ENCODE measurements at places on chromosomes 4 and X.

GRCh38 chr4:79403356-79403755 lies 4.7 kb downstream of the GK2 start:
- no peak for DNase-seq

DNA sequence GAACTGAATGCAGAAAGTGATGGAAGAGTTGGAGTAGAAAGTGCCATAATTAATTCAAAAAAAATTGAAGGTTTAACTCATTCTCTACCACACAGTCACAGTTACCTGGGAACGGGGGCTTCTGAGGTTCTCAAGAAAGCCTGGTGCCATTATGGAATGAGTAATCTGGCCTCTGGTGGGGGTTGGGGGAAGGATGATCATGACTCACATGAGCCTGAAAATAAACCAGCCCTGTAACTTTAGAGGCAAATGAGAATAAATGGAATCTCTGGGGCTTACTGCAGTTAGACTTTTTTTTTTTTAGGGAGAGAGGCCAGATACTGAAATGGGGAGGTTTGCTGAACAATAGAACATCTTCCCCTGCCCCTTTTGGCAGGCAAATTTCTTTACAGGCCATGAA lies 55.3 kb downstream of the SOD3 start:
- peak; percentile 9 for DNase-seq

GRCh38 chr4:159104694-159105414 lies 2.0 kb downstream of the RAPGEF2 start:
- DNase-seq: no peak

DNA sequence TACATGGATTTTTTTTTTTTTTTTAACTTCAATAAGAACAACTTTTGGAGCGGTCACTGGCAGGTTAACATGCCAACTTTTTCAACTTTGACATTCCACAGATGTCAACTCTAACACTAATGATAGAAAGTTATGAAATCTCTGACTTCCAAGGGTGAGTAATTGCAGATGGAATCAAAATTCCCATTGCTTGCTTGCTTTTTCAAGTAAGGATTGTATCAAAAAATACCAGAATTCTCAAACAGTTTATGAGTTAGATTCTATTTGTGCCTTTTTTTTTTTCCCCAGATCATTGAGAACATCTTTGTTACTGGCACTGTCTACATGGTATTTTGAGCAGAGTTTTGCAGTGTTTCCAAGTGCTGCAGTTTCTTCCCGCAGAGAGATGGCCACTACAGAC lies 50.3 kb upstream of the OTUD4 start:
- no peak for DNase-seq

DNA sequence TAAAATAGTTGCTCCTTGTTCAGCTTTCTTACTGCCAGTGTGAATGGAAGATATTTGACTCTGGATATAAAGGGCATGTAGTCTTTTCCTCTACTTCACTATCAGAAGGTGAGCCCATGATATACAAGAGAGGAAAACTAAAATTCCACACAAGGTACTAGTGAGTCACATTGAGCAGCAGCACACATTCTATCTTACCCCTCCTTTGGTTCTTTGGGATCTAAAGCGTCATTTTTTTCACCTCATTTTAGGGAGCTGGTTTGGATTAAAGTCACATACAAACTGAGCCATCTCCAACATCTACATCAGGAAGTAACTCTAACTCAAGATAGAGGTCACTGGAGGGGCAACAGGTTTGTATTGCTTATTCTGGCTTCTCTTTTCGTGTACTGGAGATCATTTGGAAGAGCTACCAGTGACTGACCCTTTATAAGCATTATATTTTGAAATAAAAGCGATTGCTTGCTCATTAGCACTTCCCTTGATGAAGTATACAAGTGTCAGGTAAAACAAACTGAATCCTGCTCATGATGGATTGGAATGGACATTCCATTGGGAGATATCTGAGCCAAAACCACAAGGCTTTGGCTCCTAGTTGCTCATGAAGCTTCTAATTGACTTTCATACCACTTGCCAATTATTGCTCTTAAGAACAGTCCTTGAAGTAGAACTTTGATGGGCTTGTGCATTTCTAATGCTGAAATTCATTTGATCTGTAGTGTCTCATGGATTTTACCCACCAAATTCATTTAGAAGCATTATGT lies 124.1 kb downstream of the SPCS3 start:
- DNase-seq: no peak

- no peak for DNase-seq
Measured at GRCh38 chrX:115573185-115573584, 12.2 kb downstream of the PLS3 start.

DNA sequence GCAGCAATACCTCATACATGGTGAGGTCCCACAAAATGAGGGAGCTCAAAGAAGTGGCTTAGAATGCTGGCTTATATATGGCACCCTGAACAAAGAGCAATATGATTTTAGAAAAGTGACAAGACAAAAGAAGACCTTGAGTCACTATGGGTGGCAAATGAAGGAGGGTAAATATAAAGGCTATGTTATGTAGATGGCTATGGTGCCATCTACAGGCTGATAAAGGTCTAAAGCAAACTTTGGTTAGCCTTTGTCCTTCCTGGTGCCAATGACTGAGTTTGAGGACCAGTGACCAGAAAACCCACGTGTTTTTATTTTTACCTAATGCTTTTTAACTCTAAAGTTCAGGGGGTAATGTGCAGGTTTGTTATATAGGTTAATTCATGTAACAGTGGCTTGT lies 151.8 kb downstream of the CCNG2 start:
- DNase-seq: no peak

GRCh38 chr4:107094976-107095375 lies 58.9 kb upstream of the DKK2 start:
- no peak for DNase-seq

DNA sequence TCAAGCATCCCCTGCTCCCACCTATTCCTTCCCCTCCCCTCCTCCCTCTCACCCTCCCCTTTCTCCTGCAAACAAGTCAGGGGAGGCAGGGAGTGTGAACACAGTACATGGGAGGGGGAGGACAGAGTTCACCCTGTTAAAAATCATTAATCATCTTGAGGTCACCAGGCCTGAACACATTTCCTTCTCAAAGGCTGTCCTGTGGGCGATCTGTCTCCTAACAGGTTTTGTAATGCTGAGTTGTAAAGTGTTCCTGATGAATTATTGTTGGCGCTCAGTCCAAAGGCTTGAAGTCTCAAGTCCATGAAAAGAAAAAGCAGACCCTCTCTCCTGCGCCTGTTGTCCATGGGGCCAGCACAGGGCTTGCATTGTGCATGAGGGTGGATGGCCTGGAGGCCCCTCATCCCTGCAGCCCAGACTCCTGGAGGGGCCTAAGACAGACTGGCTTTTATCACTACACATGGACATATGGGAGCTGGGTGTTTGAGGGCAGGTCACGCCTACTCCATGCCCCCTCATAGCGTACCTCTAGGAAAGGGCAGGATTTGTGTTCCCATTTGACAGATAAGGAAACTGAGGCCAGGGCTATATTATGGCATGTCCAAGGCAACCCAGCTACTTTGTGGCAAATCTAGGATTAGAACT lies 189.1 kb downstream of the RAB28 start:
- no peak for DNase-seq

DNA sequence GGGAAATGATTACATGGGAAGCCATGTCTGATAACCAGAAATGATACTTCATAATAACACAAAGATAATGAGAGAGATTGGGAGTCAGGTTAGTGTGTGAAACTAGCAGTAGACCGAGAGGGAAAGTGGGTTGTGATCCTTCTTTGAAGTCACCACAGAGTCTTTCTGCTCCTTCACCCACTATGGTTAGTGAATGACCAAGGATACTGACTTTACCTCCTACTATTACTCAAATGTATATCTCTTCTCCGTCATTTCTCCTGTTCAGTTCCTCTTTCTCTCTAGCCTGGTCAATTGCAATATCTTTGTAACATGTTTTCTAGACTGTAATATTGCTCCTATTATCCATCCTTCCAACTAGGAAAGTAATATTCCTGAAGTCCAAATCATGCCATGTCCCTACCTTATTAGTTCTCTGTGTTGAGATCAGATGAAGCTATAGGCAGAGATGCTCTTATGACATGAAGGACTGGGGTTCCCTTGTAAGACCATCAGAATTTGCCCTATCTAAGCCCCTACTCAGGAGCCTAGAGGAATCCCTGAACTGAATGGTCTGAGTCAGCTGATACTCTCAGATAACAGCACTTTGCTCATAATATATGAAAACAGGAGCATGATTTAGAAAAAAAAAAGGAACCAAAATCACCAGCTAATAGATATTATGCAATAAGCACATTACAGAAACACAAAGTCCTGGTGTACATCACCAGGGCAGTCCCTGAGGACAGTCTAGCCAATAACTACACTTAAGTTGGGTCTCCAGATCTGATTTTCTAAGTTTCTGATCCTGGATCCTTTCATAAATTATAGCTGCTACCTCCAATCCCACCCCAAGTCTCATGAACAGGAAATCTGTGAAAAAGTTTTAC lies 81.2 kb downstream of the SHROOM3 start:
- DNase-seq: no peak

DNA sequence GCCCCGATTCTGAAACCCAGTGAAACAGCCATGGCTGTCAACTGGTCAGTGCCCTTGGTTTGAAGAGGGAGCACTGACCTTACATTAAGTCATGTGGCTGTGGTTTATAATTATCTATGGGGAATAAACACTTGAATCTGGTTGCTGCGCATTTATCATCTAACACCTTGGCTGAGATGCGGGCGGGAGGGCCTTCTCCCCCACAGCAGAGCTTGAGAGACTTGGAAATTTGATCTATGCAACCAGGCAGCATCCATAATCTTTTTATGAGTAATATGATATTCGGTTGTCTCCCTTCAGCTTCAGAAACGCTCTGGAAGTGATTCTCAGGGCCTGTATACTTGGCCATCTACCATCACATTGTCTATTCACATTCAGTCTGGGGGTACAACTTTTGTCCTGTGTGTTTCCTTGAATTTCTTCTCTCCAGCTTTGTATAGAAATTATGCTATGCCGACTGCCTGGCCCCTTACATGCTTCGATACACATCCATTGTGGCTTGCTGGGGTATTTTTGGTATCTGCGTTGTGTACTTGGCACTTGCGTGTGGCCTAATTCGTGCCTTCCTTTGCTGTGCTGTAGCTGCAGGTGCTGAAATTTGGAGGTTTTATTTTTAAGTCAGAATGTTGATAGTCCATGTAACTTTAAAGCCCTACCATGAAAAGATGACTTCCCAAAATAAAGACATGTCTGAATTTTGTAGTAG lies 321.6 kb downstream of the ARHGAP10 start:
- no peak for DNase-seq

- no peak for DNase-seq
Measured at GRCh38 chr4:6752486-6752829, 30.1 kb upstream of the KIAA0232 start.

DNA sequence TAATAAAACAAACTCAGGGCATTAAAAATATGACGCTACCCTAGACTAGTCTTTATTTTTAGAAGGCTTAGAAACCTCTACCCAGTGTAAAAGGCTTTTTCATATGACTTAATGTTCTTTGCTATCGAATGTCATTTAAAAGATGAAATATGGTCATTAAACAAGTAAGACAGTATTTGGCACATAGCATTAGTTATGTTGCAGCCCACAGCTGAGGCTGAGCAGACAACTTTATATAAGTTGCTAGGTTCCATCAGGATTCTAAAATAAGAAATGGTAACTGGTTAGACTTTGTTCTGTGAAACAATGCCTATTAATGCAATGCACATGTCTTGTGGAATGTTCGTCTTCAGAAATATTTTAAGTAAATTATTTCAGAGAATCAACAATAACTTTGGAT lies 10.4 kb upstream of the PRSS12 start:
- no peak for DNase-seq

DNA sequence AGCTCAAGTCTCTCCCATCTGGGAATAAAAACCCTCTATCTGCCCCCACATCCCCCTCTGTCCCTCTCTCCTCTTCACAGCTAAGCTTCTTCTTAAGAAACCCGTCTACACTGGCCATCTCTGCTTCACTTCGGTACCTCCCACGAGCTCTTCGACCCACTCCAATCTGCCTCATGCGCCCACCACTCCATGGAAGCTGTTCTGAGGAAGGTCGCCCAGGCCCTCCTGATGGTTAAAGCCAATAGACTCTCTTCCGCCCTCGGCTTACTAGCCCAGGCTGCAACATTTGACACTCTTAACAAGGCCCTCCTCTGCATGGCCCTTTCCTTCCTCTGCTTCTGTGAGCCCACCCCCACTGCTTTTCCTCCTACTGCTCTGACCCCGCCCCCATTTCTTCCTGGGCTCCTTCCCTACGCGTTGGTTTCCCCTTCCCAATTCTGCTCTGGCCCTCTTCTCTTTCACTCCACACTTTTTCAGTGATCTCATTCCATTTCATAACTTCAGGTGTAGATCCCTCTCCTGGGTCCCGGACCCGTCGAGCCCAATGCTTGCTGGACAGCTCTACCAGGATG lies 11.8 kb downstream of the IQSEC2 start:
- DNase-seq: no peak

Measured in activated CD4-positive, alpha-beta T cell treated with anti-CD3 and anti-CD28 coated beads for 48 hours (primary cell).